ENCODE measurements at places on chromosomes 13 and 19.

GRCh38 chr13:46113596-46113995 lies 8.8 kb upstream of the CPB2 start:
- DNase-seq = no peak

GRCh38 chr19:42290523-42291434 lies 11.2 kb upstream of the PRR19 start:
- peak; percentile 60 for DNase-seq

GRCh38 chr13:76707360-76707759 lies 178.8 kb downstream of the KCTD12 start:
- no peak for DNase-seq

DNA sequence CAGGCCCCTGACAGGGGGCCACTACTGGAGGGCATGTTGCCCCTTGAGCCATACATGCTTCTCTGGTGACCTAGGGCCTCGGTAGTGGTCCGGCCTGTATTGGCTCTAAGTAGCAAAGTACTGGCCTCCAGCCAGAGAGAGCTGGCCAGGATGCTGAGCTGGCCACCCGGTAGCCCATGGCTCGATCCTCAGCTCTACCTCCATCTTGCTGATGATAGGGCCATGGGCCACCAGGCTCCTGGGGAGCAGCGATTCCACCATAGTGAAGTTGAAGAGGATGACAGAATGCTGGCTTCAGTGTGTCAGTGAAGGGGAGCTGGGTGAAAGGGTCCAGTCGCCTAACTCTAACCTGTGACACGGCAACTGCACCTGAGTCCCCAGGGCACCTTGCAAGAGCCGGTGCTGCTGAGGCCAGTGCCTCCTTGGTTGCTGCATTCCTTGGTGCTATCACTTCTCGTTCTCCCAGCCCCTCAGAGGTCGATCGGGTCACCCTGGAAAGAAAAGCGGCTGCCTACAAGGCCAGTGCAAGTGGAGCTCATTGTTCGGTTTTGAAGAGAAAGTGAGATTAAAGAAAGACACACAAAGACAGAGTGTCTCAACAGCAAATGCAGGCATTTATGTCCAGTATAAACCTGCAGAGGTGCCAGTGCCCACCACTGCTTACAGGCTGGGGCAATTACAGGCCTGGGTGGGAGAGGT lies 5.0 kb downstream of the FPR3 start:
- no peak for DNase-seq

DNA sequence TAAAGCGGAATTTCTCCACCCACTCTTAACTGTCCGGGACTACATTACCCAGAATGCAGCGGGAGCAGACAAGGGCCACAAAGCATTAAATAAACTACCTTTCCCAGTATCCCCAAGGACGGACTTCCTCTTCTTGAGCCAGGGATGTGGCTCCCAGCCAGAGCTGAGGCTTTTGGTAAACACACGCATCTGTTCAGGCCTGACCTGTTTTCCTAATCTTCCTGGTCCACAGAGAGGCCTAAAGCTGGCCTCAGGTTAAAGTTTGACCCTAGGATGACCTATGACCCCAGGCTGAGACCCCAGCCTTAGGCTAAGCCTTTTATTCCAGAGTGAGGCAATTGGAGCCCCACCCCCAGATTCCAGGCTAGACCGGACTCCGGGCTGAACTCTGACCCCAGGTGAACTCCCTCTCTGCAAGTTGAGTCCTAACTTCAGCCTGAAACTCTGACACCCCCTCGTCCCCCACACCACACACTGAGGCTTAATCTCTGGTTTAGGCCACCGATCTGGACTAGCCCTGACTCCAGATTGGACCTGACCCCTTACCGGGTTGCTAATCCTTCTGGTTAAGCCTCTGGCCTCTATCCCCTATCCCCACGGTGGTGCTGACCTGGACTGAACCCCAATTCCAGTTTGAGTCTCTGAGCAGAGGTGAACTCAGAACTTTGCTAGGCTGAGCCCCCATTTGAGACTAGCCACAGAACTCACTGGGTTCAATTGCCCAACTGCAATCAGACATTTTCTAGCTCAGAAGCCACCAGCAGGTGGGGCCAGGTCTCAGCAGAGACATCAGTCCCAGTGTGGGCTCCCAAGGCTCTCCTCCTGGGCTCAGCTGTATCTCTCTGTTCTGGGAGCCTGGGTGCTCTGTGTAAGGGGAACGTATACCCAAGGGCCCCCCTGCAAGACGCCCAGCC lies 750 bp upstream of the GPR108 start:
- peak; percentile 86 for DNase-seq

GRCh38 chr13:100208626-100209025 lies 119.7 kb downstream of the PCCA start:
- DNase-seq = no peak

DNA sequence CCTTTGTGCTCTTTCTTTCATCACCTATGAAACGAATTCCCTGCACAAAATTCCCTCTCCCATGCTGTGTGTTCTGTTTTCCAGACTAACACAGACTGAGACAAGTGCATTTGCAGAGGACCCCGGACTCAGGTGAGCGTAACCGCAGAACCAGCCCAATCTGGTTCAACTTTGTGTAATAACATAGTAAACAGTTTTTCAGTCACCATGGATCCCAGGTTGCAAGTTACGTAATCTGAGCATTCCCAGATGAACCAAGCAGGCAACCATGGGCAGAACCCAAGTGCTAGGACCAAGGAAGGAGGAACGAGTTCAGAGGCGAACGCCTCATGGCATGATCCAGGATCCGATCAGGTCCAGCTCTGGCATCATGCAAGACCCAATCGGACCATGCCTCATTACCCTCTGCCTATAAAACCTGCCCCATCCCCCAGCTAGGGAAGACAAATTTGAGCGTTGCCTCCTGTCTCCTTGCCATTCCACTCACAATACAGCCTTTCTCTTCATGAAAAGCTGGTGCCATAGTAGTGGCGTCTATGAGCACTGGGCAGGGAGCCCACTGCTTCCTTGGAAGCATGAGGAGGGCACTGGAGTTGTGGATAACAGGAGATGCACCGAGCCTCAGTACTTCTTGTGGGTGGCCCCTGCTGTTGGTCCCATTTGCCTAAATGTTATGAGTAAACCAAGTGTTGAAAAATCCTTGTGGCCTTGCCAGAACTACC lies 107.6 kb downstream of the ABCC4 start:
- DNase-seq = no peak

GRCh38 chr13:100658363-100658762 lies 16.2 kb downstream of the TMTC4 start:
- DNase-seq = no peak

DNA sequence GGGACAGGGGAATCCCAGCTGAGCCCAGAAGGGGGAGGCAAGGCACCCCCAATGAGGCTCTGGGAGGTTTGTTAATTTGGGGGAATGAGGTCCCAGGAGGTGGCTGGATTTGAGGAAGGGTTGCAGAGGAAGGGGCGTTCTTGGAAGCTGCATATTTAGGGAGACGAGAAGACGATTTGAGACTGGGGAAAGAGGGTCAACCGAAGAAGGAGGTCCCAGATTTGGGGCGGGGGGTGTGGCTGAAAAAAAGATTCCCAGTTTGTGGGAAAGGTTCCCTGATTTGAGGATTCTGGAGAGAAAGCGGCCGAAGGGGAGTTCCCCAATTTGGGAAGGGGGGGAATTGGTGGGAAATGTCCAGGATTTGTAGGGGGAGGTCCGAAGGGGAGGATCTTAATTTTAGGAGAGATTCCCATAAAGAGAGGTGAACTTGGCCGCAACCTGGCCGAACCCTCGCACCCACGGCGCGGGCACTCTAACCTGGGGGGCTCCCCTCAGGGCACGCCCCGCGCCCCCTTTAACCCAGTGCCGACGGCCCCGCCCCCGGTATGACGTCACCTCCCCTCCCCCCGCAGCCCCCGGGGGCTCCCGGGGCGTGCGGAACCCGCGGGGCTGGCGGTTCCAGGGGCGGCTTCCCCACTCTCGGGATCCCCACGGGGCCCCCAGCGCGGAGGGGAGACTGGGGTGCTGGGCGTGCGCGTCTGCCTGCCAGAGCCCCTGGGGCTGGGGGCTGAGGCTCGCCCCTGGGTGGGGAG lies 1.2 kb downstream of the PTPRS start:
- no peak for DNase-seq

DNA sequence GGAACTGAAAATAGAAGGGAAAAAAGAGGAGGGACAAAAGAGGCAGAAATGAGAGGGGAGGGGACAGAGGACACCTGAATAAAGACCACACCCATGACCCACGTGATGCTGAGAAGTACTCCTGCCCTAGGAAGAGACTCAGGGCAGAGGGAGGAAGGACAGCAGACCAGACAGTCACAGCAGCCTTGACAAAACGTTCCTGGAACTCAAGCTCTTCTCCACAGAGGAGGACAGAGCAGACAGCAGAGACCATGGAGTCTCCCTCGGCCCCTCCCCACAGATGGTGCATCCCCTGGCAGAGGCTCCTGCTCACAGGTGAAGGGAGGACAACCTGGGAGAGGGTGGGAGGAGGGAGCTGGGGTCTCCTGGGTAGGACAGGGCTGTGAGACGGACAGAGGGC lies at the start of gene CEACAM5:
Gene CEACAM5, plus strand, starts transcription at position 146 of the 400 bp plus-strand sequence. Its CDS starts 106 bp downstream, at position 252.
- no peak for DNase-seq

DNA sequence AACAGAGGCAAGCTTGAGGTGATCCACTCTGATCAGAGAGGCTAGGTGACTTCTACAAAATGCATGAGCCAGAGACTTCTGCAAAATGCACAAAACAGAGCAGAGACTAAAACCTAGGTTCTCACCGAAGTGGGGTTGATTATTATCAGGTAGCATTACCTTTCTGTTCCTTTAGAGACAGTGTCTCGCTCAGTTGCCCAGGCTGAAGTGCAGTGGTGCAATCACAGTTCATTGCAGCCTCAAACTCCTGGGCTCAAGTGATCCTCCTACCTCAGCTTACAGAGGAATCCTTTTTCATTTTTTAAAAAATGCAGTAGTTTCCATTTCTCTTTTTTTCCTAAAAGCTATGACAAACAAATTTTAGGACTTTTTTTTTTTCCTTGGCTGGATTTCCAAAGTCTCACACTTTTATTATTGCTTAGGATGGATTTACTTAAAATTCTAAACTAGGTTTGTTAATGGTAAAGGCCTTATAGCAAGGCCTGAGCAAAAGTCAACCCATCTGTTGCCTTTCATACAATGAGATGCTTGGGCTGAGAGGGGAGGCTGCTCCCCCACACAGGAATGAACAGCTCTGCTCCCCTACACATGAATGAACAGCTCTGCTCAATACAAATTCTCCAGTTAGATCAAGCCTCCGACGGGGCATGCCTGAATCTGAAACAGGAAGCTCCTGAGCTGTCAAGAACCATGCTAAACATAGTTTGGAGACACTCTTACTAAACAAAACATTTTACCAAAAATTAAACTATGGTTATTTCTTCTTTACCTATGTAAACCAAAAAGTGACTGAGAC lies 18.8 kb upstream of the TNFRSF19 start:
- no peak for DNase-seq

GRCh38 chr19:45556835-45557234 lies 27.8 kb downstream of the OPA3 start:
- DNase-seq = no peak

- peak; percentile 65 for DNase-seq
These were observed 33.7 kb downstream of the VSTM1 start for GRCh38 chr19:54029930-54030490.

DNA sequence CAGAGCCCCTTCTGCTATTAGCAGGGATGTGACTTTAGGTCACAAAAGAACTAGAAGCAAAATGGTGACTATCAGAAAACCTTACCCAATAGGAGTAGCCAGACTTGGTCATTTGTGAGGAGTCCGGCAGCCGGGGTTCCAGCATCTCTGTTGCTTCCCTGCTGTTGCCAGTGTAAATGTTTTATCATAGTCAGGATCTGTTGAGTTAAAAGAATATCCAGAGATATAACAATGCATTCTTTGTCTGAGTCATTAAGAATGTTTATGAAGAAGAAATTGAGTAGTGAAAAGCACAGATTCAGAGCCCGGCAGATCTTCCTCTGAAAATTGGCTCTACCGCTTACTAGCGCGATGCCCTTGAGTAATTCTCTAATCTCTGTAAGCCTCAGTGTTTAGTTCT lies 84.2 kb downstream of the COL4A2 start:
- no peak for DNase-seq

- DNase-seq = no peak
These were observed 23.2 kb upstream of the CRTC1 start for GRCh38 chr19:18660051-18660910.

DNA sequence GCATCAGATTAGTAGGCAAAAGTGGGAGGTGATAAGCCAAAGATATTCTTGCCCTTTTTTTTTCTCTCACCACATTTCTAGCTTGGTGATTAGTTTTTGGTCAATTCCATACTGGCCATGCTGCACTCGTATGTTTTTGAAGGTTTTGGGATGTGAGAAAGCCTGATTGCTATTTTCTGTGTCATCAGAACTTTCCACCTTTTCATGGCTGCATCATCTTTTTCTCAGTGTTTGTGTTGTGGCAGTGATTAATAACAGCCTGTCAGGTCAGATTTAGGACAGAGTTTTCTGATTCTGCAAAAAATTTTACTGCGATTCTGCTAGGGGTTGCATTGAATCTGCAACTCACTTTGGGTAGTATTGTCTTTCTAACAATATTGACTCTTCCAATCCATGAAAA lies 32.9 kb downstream of the PSG1 start:
- DNase-seq = no peak

DNA sequence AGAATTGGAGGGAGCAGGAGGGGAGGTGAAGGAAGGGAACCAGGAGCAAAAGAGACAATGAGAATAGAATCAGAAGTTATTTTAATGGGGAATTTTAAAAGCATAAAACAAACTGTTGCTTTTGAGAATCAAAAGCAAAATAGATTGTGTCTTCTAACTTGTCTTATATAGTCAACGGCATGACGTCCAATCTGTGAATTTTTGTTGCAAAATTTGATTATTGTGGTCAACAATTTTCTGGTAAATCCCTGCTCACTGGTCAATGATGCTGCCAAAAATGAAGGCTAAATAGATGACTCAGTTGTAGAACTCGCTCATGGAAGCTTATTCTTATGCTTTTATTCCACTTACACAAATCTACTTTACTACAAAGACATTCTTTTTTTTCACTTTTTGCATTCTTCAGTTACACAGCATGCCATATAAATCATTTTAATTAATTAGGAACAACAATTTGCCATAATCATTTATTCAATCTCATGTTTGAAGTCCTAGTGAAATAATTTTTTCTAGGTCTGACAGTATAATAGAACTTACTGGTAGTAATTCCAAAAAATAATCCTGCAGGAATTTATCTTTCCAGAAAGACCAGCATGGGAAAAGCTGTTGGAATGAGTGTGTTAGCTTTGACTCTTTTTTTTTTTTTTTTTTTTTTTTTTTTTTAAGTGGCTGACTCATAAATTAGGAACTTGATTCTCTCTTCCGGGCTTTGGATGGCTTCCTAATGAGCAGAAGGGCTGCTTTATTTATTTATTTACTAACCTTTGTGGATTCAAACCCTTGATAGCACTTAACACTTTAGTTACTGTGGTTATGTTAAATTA lies 256.9 kb downstream of the SPRY2 start:
- DNase-seq = no peak
